Inflammatory macrophage treated with lipopolysaccharide for 1 hour (primary cell): ENCODE measurements at places on chromosomes 4 and X.

GRCh38 chr4:83504996-83505395 lies 20.1 kb upstream of the ABRAXAS1 start:
- no peak for DNase-seq

GRCh38 chrX:74251006-74251930 lies 52.7 kb upstream of the ZCCHC13 start:
- peak; percentile 84 for DNase-seq

GRCh38 chr4:84967243-84967690 lies 777 bp upstream of the WDFY3 start:
- no peak for DNase-seq

DNA sequence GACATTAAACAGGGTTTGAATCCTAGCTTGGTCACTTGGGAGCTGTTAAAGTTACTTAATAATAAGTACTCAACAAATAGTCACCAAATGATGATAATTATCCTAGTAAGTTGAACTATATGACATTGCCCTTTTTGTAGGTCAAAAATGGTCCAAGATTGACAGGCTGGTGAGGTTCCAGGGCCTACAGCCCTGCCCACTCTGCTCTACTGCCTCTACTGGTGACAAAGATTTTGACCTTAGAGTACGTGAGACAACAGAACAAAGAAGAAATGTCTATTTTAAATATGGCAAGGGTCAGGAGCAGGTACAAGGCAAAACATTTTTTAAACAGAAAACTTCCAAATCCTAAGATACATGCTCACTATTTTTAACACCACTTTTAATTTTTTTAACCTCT lies 572 bp upstream of the SMPX start:
- DNase-seq: no peak

- DNase-seq: no peak
These were observed 206.4 kb upstream of the PACRGL start for GRCh38 chr4:20493761-20494353.

- no peak for DNase-seq
These were observed 13.8 kb downstream of the L1CAM start for GRCh38 chrX:153871946-153872878.

GRCh38 chrX:45765281-45765680 lies 564.6 kb upstream of the DIPK2B start:
- no peak for DNase-seq

GRCh38 chr4:83759611-83760010 lies 223.7 kb downstream of the GPAT3 start:
- DNase-seq: peak; percentile 60

DNA sequence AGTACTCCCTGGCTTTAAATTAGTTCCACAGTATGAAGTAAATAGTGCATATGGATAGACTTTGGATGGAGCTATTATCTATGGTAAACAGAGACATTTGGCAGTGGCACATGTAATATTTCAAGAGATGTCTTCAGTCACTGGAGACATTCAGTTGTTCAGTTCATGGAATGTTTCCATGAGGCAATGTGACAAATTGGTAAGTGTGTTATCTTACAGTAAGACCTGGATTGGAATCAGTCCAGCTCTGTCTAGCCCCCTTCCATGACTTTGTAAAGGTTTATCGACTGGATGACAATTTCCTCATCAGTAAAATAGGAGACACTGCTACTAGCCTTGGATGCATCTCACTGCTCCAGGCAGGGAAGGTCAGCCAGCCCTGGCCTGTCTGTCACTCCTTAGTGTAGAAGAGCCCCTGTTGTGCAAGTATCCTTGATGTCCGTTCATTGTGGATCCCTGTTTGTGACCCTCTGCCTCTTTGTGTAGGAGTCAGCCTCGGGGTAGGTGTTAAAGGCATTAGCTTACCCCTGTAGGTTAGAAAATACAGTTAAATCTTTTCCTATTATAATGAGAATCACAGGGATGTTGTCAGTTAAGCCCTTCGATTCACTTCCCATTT lies 335.9 kb downstream of the ANK2 start:
- no peak for DNase-seq

- no peak for DNase-seq
These were observed 197.6 kb downstream of the SCFD2 start for GRCh38 chr4:53168228-53168627.
